CD4-positive, CD25-positive, alpha-beta regulatory T cell (primary cell): ENCODE measurements at places on chromosomes 4 and X.

- H3K4me3 ChIP-seq: no peak overlapping the region
- H3K4me1 ChIP-seq: no peaks in the 10 kb centered on the region
- no peaks in the 10 kb centered on the region for H3K36me3 ChIP-seq
- no peaks in the 10 kb centered on the region for H3K27me3 ChIP-seq
Observed at GRCh38 chrX:1833656-1834360, 218.9 kb downstream of the ASMT start.

GRCh38 chrX:154310616-154311536 lies 15.3 kb downstream of the TKTL1 start:
- no peak overlapping the region for H3K27ac ChIP-seq
- DNase-seq: no peak
- H3K36me3 ChIP-seq: no peaks in the 10 kb centered on the region
- H3K4me1 ChIP-seq: peaks cover 26% of the 10 kb centered on the region

DNA sequence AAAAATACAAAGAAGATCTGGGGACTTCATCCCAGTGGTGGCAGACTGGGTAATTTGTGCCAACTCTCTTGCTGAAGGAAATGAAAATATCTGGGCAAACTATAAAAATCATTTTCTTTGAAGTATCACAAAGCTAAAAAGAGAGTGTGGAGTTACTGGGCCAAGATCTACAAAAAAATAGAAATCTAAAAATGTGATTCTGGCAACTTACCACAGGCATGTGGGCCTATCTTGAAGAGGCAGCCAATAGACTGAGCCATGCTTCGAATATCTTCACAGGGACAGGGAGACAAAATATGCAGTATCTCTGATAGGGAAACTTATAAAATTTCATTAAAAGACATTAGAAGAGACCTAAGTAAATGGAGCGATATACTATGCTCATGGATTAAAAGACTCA lies 168.8 kb downstream of the RCHY1 start:
- no peak overlapping the region for H3K27ac ChIP-seq
- no peak for DNase-seq
- no peak overlapping the region for H3K4me3 ChIP-seq
- H3K4me1 ChIP-seq: no peaks in the 10 kb centered on the region
- no peaks in the 10 kb centered on the region for H3K36me3 ChIP-seq

DNA sequence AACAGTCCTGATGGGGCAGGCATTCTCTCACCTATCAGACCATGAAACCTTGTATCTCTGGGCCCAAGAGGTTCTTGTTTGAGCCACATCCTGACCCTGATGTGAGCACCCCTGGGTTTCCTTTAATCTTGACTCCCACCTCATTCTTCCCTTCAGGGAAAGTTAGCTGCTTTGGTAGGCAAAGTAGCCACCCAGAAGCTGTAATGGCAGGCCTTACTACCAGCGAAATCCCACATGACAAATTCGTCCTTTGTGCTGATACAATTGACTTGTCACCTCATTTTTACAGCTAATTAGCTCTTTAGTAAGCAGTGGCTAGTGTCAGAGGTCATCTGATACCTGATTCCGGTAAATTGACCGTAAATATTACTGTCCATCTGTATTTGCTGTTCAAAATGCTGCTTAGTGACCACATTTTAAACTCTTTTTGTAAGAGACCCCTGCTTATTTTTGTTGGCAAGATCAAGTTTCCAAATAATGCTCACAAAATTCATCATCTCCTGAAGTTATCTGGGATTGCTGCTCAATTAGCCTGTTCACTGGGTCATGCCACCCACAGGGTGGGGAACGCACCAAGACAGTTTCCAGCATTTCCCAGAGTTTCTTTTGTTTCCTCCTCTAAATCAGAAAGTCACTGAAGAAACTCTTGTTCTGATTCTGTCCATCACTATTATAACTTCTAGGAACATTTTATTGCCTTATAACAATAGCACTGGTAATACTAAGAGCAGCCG lies 329.7 kb downstream of the GPAT3 start:
- no peaks in the 10 kb centered on the region for H3K4me1 ChIP-seq
- H3K36me3 ChIP-seq: no peaks in the 10 kb centered on the region
- H3K27me3 ChIP-seq: no peaks in the 10 kb centered on the region
- no peak overlapping the region for H3K27ac ChIP-seq

- no peaks in the 10 kb centered on the region for H3K36me3 ChIP-seq
- no peak for DNase-seq
- no peak overlapping the region for H3K4me3 ChIP-seq
- H3K4me1 ChIP-seq: no peaks in the 10 kb centered on the region
Observed at GRCh38 chr4:26475716-26476115, 14.6 kb downstream of the CCKAR start.

GRCh38 chr4:170529748-170530722 lies 440.3 kb upstream of the AADAT start:
- no peaks in the 10 kb centered on the region for H3K27me3 ChIP-seq
- H3K27ac ChIP-seq: no peak overlapping the region
- H3K4me1 ChIP-seq: no peaks in the 10 kb centered on the region

GRCh38 chr4:26729547-26729946 lies 131.1 kb upstream of the STIM2 start:
- H3K36me3 ChIP-seq: peaks cover 9% of the 10 kb centered on the region
- no peak overlapping the region for H3K27ac ChIP-seq
- DNase-seq: no peak
- H3K4me3 ChIP-seq: no peak overlapping the region
- H3K27me3 ChIP-seq: no peaks in the 10 kb centered on the region

DNA sequence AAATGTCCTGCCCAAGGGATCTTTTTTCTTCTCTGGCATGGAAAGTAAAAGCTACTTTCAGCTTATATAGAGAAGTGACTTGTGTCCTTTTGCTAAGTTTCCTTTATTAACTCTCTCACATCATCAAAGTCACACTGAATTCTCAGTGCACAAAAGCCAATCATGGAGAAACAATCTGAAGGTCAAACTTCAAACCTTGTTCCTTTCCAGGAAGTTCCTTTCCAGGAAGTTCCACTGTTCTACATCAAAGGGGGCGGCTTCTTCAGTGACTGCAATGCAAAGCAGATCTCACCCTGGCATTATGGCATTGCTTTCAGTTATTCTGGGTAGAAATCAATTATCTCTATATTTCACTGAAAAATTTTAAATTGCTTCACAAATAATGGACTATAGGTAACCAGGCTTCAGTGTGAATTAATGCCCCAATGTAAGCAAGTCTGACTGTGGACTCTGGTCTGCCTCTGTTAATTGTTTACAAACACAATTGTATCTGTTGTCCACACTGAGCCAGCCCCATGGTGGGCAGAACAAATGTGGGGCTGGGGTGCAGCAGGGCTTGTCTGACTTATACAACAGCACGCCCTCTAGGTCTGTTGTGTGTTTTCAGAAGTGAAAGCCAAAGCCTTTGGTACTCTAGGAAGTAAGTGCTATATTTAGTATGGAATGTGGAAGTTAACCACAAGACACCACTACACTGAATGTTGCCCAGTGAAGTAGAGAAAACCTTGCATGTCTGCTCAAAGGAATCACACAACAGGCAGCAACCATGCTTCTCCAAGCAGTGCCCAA lies 98.8 kb downstream of the CDS1 start:
- H3K36me3 ChIP-seq: no peaks in the 10 kb centered on the region
- H3K27ac ChIP-seq: no peak overlapping the region
- H3K27me3 ChIP-seq: no peaks in the 10 kb centered on the region
- H3K4me1 ChIP-seq: no peaks in the 10 kb centered on the region

DNA sequence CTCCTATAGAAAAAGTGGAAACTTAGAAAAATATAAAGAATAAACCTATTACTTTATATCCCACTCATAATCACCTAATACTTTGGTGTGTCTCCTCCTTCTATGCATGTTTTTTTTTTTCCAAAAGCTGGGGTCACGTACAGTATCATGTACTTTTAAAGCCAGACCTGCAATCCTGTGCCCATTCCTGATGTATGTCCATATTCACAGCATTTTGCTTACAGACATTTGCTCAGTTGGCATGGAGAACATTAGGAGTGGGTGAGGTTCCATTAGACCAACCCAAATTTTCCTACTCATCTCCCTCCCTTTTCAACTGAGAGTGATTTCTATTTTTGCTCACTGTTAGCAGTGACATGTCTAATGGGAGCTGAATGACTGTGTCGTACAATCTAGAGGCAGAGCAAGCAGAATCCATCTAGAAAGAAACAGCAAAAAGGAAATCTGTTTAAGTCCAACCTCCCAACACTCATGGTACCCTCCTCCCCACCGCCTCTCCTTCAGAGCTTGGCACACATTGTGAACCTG lies 195.6 kb upstream of the KLF3 start:
- H3K4me1 ChIP-seq: no peaks in the 10 kb centered on the region
- H3K27me3 ChIP-seq: peaks cover 1% of the 10 kb centered on the region
- no peak overlapping the region for H3K4me3 ChIP-seq
- no peaks in the 10 kb centered on the region for H3K36me3 ChIP-seq
- no peak for DNase-seq

DNA sequence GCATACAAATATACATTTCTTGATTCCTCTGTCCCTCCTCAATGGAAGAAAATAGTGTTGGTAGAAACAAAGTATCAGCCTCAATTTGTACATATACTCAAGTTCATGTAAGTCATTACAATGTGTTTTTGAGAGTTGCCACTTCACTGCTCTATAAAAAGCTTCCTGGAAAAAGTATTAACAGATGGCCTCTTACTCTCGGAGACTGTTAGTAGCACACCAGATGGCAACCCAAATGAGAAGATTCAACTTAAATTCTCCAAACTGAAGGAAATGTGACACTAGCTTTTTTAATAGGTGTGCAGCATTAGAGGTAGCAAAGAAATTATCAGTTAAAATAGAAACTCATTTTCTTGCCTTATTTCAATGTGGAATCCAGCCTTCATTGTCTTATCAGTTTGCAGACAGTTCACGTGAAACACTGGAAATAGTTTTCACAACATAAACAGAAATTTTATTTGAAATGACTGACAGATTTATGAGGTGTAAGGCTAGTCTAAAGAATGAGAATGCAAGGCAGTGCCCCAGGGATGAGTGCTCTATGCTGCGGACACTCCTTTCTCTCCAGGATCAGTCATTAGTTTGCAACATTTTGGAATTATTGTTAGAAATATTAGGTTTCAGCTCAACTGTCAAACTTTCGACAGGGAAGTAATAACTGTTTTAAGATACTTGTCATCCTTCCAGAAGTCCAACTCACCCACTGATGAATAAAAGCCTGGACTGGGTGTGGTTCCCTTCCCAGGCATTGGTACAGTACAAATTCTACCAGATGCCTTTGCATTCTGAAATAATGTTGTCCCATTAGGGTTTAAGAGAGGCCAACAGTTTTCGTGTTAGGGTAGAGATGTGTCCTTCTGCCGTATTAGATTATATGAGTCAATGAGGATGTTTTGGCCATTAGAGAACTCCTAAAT lies 50.9 kb downstream of the IDS start:
- H3K4me1 ChIP-seq: no peaks in the 10 kb centered on the region
- no peaks in the 10 kb centered on the region for H3K36me3 ChIP-seq
- no peak overlapping the region for H3K27ac ChIP-seq
- no peaks in the 10 kb centered on the region for H3K27me3 ChIP-seq
- no peak overlapping the region for H3K4me3 ChIP-seq
- no peak for DNase-seq

GRCh38 chrX:80747832-80748231 lies 61.8 kb downstream of the BRWD3 start:
- no peak overlapping the region for H3K4me3 ChIP-seq
- DNase-seq: peak; percentile 2
- H3K36me3 ChIP-seq: peaks cover 7% of the 10 kb centered on the region
- no peaks in the 10 kb centered on the region for H3K27me3 ChIP-seq

GRCh38 chrX:1147611-1148515 lies 64.6 kb downstream of the CRLF2 start:
- H3K27ac ChIP-seq: no peak overlapping the region
- no peaks in the 10 kb centered on the region for H3K36me3 ChIP-seq
- H3K4me1 ChIP-seq: no peaks in the 10 kb centered on the region
- H3K4me3 ChIP-seq: no peak overlapping the region

GRCh38 chr4:124032035-124032434 lies 635.4 kb downstream of the SPRY1 start:
- H3K27me3 ChIP-seq: no peaks in the 10 kb centered on the region
- no peak overlapping the region for H3K27ac ChIP-seq
- H3K4me3 ChIP-seq: no peak overlapping the region
- no peaks in the 10 kb centered on the region for H3K4me1 ChIP-seq
- no peak for DNase-seq

DNA sequence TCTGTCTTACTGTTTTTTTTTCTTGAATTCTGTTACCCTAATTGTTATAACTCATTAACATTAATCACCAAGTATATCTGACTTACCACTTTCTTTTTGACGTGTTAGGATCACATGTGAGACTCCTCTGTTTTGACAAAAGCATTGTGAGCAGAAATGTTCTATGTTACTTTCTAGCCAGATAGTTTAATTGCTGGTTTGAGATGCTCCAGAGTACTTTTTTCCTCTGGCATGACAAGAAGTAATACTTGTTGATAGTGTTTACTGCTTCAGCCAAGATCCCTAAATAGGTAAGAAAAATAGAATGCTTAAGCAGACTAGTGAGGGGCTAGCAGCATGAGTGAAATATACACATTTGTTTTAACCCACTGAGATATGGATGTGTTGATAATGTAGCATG lies 303.9 kb upstream of the PABPC4L start:
- no peak for DNase-seq
- H3K27ac ChIP-seq: no peak overlapping the region
- H3K4me1 ChIP-seq: no peaks in the 10 kb centered on the region

GRCh38 chrX:14915596-14915995 lies 42.4 kb downstream of the MOSPD2 start:
- no peak overlapping the region for H3K27ac ChIP-seq
- DNase-seq: no peak
- no peak overlapping the region for H3K4me3 ChIP-seq
- no peaks in the 10 kb centered on the region for H3K27me3 ChIP-seq

DNA sequence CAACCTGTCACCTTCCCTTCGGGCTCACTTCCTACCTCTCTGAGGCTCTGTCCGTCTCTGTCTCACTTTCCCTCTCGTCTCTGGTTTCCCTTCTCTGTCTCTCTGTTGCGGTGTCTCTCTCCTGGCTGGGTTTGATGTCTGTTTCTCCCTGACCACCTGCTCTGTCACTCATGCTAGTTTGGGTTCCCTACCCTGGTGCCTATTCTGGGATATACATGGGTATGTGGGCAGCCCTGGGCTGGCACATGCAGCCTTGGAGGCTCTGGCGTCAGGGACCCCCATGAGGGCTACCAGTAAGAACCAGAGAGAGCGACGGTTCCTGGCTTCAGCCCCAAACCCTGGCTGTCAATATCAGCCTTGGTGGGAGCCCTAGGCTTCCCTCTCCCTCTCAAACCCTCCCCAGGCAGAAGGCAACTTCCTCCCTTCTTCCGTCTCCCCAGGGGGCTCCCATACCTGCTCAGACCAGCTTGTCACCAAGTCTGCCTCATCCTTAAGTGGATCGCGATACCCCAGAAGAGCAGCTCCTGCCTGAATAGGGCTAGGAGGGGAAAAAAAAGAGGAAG lies 314 bp downstream of the DNASE1L1 start:
- DNase-seq: no peak
- no peak overlapping the region for H3K27ac ChIP-seq

DNA sequence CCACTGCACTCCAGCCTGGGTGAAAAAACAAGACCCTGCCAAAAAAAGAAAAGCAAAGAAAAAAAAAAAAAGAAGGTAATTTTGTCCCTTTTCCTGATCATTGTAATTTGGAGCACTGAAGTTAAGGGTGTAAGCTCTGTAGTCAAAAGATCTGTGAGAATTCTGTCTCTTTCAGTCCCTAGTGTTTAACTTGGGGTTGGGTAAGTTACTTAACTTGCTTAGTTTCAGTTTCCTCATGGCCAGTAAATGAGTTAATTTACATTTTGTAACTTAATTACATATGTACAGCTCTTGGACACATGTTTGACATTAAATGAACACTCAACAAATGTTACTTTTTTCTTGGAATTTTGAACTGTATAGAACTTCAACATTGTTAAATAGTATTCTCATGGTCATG lies 10.9 kb upstream of the UBE2K start:
- no peak overlapping the region for H3K27ac ChIP-seq
- no peak overlapping the region for H3K4me3 ChIP-seq
- H3K4me1 ChIP-seq: no peaks in the 10 kb centered on the region
- no peak for DNase-seq
- H3K36me3 ChIP-seq: no peaks in the 10 kb centered on the region
- H3K27me3 ChIP-seq: no peaks in the 10 kb centered on the region
